ENCODE measurements at places on chromosomes 2 and 18. TPM values are rescaled to one million over a fixed set of nuclear protein-coding genes. Genes with fewer than 3 reads are reported as not detected.

- H3K4me3 ChIP-seq = no peak overlapping the region
- H3K27me3 ChIP-seq = no peaks in the 10 kb centered on the region
- no peak for DNase-seq
- H3K36me3 ChIP-seq = no peaks in the 10 kb centered on the region
- no peak overlapping the region for H3K27ac ChIP-seq
These were observed 1802.2 kb upstream of the PIK3C3 start for GRCh38 chr18:40152859-40153258.

GRCh38 chr18:39318462-39318861, 1752.9 kb upstream of the CELF4 start:
- no peak for DNase-seq
- no peaks in the 10 kb centered on the region for H3K36me3 ChIP-seq
- no peak overlapping the region for H3K4me3 ChIP-seq

DNA sequence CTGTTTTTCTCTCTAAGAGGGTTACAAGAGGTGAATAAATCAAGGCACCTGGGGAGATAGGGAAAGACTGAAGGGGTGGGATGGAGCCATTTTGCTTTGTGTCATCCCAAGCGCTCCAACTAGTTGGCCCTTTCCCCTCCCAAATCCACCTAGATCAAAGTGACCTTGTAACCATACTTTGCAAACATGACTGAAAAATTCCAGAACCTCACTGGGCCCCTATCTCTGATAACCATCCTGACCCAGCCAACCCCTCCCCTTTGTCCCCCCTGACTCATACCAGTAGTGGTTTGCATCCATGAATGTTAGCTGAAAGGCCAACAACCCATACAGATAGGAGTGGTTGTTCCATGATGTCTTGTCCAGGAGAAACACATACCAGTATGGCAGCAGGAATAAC, 3.1 kb downstream of the GGCX start:
- no peak for DNase-seq
- H3K4me1 ChIP-seq = peaks cover 12% of the 10 kb centered on the region
- H3K27ac ChIP-seq = no peak overlapping the region
- no peaks in the 10 kb centered on the region for H3K27me3 ChIP-seq

DNA sequence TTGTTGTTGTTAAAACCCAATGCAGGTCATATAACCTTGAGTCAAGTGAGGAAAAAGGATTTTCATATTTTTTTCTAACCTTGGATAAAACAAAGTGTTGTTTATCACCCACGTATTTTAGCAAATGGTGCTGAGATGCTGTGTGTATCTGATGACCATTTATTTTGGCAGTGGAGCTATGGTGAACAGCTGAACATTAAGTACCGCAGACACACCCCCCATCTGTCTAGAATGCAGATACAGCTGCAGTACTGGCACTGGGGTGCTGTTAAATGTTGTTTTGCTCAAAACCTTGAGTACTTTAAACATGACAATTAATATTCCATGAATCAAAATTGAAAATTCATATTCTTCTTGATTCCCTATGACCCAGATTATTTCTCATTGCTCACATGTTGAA, 773.3 kb upstream of the SLC39A10 start:
- no peaks in the 10 kb centered on the region for H3K4me1 ChIP-seq
- no peaks in the 10 kb centered on the region for H3K36me3 ChIP-seq
- H3K27ac ChIP-seq = no peak overlapping the region
- no peak overlapping the region for H3K4me3 ChIP-seq
- H3K27me3 ChIP-seq = no peaks in the 10 kb centered on the region

DNA sequence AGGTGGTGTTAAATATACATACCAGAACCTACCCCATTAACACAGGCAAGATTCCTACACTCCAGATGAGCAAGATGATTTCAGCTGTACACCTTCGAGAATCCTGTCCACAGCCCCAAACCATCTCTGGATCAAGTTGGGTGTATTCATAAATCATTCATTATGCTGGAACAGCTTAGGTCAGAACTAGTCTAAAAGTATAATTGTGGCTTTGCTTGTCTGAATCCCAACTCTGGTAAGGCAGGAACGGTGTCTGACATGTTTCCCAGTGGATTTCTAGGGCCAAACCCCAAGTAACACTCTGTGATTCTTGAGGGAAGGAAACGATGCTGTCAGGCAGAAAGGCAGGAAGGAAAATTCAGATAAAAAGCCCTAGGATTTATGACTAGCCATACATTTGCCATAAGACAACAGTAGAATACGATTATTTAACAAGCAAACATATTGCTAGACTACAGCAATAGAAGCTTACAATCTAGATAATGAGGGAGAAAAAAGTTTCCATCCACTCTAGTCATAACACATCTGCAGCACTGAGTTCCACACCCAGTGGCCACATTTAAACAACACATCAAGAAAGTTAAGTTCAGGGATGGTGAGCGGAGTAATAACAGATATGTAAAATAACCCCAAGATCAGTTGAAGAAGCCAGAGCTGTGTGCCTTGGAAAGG, 444.8 kb downstream of the RND3 start:
- no peaks in the 10 kb centered on the region for H3K27me3 ChIP-seq
- H3K36me3 ChIP-seq = no peaks in the 10 kb centered on the region
- H3K4me3 ChIP-seq = no peak overlapping the region
- H3K4me1 ChIP-seq = peaks cover 30% of the 10 kb centered on the region
- no peak for DNase-seq
- H3K27ac ChIP-seq = no peak overlapping the region

DNA sequence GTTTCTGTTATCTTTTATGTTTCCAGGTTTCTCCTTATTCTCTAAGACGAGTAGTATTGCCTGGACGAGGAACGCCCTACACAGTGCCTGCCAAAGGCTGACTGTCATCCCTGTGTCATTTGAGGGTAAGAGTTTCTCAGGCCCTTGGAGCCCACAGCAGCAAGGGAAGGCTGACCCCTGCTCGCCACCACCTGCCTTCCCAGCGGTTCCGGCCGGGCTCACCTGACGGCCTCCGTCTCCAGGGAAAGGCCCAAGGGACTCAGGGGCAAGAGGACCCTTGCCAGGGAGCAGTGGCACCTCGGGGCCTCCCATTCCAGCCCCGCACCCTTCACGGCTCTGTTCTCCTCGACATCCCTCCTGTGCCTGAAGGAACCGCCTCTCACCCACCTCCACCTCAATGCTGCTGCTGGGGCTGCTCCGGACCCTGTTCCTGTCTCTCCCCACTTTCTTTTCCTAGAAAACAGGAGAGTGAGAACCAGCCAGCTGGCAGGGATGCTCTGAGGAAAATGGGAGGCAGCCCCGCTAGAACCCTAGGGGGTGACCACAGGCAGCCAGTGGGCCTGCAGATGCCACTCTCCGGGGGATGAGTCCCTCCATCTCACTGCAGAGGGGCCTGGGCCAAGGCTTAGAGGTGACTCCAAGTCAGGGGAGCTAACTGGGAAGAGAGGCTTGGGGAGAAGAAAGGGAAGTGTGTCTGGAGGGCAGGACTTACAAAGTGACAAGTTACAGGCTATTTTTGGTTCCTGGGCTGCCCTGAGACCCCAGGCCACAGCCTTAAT, 1.9 kb downstream of the LIMS2 start:
- no peak overlapping the region for H3K27ac ChIP-seq
- no peak overlapping the region for H3K4me3 ChIP-seq
- DNase-seq = peak; percentile 89
- peaks cover 7% of the 10 kb centered on the region for H3K4me1 ChIP-seq

GRCh38 chr2:198697794-198698193, 759.9 kb downstream of the SATB2 start:
- no peaks in the 10 kb centered on the region for H3K27me3 ChIP-seq
- H3K27ac ChIP-seq = no peak overlapping the region
- no peaks in the 10 kb centered on the region for H3K4me1 ChIP-seq
- H3K4me3 ChIP-seq = no peak overlapping the region

DNA sequence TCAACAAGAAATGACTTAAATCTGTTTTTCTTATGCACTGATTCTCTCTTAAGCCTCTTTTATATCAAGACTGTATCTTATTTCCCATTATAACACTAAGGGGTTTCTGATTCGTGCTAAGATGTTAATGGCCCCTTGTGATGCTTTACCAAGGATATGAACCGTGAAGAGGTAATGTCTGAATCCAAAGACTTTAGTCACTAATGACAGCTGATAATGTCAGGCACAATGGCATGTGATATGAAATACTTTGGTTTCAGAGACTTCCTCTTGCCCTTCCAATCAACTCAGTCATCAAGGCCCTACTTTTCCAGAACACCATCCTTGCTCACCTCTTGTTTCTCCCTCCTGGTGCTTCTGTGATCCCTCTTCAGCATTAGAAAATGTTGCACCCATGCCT, 262.8 kb downstream of the KCNE4 start:
- H3K4me1 ChIP-seq = no peaks in the 10 kb centered on the region
- no peak for DNase-seq
- H3K27ac ChIP-seq = no peak overlapping the region
- no peaks in the 10 kb centered on the region for H3K36me3 ChIP-seq
- H3K27me3 ChIP-seq = no peaks in the 10 kb centered on the region

- no peak overlapping the region for H3K4me3 ChIP-seq
- no peak overlapping the region for H3K27ac ChIP-seq
- peaks cover 25% of the 10 kb centered on the region for H3K4me1 ChIP-seq
These were observed 45.2 kb upstream of the CTIF start for GRCh38 chr18:48493434-48494230.

GRCh38 chr2:45585267-45585861, 25.7 kb downstream of the SRBD1 start:
- no peaks in the 10 kb centered on the region for H3K36me3 ChIP-seq
- DNase-seq = peak; percentile 41

GRCh38 chr2:9105601-9106337, 100.8 kb upstream of the ASAP2 start:
- H3K36me3 ChIP-seq = no peaks in the 10 kb centered on the region
- H3K4me1 ChIP-seq = no peaks in the 10 kb centered on the region

SGPP2 gene
- total RNA-seq = not detected

DNAJC5G gene
- total RNA-seq = not detected

MSTN gene
- not detected for total RNA-seq

FSIP2 gene
- total RNA-seq = under 0.01 TPM

BMP10 gene
- total RNA-seq = not detected

PSMD14 gene
- 74.2 TPM for total RNA-seq

Data from osteoblast (primary cell).